ENCODE measurements at places on chromosomes 5 and 9.

DNA sequence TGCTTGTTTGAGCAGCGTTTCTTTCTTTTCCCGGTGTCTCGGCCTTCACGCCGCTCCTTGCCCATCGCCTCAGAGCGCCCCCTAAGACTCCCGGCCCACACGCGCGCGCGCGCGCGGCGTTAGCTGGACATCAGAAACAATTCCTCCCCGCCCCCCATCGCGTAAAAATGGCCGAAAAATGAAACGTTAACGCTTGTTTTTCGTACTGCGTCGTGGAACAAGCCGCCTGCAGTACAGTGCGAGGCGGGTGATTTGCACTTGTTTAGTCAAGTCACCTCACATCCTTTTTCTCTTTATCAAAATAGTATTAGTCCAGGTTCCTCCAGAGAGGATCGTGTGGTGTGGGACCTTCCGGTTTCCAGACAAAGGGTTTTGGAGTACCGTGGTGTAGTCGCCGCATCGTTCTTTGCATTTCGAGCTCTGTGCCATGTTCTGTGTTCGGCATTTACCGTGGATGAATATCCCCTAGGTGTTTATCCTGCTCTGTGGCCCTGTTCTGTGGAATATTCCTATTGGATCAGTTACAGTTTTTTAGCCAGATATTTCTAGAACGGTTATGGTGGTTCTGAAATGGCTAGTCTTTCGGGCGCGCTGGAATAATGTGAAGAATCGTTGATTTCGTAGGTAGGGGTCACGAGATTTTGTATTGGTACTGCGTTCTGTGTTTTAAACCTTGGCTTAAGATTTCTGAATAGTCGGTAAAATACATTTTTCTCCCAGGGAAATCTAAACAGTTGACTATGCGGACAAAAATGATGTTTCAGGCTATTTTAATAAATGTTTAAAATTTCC is 1.0 kb downstream of the MATR3 start:
- DNase-seq, result peak; percentile 64

GRCh38 chr5:8528106-8528505 is 659.2 kb downstream of the MTRR start:
- DNase-seq, result no peak

DNA sequence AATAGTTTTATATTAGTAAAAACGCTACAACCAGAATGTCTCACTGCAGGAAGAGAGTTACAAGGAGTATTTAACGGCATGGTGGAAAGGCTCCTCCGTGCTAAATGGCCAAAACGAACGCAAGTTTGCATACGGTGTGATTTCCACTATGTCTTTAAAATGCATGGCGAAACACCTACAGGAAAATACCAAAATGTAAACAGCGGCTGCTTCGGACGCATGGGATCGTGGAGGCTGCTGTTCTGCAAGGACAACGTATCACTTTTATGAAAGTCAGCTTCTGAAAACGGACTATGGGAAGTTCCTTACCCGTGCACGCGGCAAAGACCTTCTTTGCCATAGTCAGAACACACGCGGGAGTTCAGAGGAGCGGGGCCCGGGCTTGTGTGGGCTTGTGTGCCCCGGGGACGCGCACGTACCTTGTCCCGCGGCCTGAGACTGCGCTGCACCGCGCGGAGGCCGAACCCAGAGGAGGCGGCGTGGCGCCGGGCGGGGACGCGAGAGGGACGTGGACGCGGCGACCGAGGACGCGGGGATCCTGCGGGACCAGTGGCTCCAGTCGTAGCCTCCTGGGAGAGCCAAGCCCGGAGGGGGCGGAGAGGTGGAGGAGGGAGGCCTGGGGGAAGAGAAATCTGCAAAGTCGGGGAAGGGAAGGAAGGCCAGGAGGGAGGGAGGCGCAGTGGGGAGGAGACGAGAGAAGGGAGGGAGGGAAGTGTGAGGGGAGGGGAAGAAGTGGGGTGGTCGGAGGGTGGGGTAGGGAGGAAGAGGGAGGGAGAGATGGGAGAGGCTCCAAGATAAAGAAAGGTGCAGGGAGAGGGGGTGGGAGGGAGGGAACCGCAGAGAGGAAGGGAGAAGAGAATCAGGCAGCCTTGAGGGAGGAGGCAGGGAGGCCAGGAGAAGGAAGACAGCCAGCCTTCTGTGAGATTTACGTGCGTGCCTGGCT is at the start of gene CMBL:
TSS of gene CMBL (minus strand) at position 697 of the 943 bp plus-strand sequence. CDS start 17,140 bp downstream, outside the sequence.
- peak; percentile 94 for DNase-seq

DNA sequence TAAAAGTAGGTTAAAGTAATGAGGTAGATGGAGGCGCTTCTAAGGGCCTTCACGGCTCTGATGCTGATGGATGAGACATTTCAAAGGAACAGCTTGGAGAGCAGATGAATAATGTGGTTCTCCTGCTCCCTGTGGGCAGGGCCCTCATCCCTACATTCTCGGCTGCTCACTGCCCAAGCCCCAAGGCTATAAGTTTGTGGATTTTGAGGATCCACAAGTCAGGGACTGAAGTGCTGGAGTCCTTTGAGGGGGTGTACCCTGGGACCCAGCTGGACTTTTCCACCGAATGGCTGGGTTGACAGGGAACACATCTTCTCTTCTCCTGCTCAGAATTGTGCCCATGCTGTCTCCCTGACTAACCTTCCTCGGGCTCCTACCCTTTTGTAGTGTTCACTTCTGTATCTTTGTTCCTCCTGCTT is 21.4 kb upstream of the CXCL14 start:
- DNase-seq, result no peak

- DNase-seq, result no peak
These were observed 30.2 kb upstream of the PITX1 start for GRCh38 chr5:135064235-135064570.

DNA sequence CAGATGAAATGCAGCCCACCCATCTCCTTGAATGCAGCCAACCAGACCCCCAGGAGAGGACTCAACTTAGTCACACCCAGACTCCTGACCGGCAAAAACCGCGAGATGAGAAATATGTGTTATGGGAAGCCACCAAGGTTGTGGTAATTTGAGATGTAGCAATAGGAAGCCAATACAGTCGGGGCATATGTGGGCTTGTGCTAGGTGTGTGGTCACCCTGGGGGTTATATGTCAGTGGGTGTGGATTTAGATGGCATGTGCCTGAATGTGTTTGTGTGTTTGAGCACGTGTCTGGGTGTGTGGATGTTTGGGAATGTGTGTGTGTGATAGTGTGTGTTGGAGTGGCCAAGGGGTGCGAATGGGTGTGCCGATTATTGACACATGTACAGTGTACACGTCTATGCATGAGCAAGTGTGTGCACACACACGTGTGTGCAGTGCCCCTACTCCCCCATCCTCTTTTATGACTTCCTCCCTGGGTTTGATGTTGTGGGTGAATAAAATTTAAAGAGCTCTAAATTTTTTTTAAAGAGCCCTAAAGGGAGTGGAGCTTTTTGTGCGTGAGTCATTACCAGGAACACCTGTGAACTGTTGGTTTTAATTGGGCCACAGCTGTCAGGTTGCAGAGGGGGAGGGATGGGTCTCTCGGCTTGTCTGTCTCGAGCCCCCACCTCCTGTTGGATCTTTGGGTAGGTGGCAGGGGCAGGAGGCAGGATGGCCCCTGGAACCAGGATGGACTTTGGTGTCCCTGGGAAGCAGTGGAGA is 86.8 kb downstream of the LHX2 start:
- DNase-seq, result no peak

DNA sequence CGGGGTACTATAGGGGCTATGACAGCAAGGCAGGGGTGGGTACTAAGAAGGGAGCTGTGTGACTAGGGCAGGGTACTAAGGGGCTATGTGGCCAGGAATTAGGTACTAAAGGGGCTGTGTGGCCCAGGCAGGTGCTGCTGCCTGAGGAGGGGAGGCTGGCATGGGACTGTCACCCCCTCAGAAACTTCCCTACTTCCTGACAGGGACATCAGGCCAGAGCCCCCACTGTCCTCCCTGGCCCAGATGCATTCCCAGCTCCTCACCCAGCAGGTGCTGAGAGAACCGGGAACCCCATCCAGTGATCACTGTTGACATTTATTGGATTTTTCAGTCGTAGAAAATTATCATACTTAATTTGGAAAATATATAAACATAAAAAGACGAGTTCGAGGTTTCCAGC is 26.6 kb downstream of the IRX2 start:
- no peak for DNase-seq

DNA sequence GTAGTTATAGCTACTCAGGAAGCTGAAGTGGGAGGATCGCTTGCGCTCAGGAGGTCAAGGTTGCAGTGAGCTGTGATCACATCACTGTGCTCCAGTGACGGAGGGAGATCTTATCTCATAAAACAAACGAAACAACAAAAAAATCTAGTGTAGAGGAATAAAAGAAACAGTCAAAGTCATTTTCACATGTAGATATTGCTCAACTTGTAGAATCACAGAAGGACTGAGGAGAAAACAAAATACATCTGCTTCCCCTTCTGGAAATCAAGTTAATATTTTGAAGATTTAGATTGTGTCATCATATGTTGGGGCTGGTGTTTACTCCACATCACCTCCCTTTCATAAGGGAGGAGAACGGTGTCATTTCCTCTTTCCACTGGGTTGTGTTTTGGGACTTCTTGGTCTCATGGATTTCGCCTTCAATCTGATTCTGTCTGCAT is 8.2 kb upstream of the SLC46A2 start:
- DNase-seq, result no peak

- no peak for DNase-seq
These were observed 78.2 kb downstream of the CYFIP2 start for GRCh38 chr5:157343842-157344790.

DNA sequence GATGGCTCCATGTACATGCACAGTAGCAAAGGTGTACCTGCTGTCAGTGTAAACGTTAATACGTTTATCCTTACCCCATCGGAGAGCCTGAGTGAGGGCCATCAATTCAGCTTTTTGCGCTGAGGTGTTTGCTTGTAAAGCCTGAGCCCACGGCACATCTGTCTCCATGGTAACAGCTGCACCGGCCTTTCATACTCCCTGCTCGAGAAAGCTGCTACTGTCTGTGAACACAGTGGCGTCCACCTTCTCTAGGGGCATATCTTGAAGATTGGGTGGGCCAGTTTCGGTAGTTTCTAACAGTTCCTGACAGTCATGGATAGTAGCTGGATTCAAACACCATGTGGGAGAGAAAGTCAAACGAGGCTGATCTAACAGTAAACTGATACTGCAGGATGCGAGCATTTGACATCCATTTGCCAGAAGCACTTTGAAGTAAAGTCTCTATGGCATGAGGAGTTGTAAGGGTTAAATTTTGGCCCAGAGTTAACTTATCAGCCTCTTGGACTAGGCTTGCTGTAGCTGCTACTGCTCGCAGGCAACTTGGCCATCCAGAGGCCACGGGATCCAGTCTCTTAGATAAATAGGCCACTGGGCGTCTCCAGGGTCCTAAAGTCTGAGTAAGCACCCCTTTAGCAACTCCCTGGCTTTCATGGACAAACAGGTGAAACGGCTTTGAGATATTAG is 21.0 kb upstream of the RHOBTB3 start:
- no peak for DNase-seq

DNA sequence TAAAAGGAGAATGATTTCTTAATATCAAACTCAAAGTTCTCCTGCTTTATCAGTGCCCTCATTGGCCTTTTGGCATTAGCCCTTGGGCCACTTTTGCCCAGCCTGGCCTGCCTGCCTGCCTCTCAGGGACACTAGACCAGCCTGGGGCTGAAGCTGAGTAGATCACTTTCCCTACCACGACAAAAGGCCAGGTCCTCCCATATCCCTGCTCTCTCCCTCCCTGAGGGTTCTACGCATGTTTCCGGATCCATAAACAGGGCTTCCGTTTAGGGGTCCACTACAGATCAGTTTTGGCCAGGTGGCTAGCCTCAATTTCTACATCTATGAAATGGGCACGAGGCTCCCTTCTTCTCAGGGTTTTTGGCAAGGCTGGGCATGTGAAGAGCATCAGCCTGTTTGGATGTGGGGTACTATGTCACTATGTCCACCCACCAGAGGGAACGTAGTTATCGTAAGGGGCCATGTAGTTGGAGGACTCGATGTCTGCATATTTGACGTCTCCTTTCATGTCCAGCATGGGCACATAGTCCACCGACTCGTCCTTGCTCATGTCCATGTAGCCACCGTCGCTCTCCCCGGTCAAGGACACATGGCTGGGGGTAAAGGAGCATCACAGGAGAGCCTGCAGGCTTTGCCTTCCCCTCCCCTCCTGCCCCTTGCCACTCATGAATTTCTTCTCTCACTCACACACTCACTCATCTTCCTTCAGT is 34.0 kb downstream of the PDGFRB start:
- DNase-seq, result no peak

Data from NCI-H2081 (cell line).